ENCODE measurements at places on chromosomes 5 and 9. TPM values are rescaled to one million over a fixed set of nuclear protein-coding genes. Genes with fewer than 3 reads are reported as not detected.

The MYMK gene
- not detected for total RNA-seq

The C5orf58 gene
- not detected for total RNA-seq

The PCDHGB2 gene
- total RNA-seq, result 1.4 TPM

GRCh38 chr5:137220523-137220927, 278.6 kb downstream of the SPOCK1 start:
- no peak for DNase-seq

DNA sequence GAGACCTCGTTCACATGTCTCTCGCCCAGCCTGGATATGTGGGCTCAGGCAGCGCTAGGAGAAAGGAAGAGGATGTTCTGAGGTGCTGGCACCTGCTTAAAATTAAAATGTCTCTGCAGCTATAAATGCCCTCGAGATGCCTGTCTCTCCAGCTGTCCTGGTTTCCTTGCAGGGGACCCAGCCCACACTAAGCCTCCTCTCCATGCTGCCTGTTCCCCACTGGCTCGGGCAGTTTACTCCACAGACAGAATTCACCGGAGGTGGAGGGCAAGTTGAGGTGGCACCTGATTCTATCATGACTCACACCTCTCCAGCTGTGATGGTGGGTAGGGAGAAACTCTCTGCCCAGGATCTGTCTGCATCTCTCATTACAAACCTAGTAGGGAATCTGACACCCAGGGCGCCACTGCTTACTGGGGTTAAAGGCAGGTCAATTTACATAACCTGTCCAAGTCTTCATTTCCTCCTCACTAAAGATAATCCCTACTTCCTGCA, 420.9 kb downstream of the SPOCK1 start:
- no peak for DNase-seq

DNA sequence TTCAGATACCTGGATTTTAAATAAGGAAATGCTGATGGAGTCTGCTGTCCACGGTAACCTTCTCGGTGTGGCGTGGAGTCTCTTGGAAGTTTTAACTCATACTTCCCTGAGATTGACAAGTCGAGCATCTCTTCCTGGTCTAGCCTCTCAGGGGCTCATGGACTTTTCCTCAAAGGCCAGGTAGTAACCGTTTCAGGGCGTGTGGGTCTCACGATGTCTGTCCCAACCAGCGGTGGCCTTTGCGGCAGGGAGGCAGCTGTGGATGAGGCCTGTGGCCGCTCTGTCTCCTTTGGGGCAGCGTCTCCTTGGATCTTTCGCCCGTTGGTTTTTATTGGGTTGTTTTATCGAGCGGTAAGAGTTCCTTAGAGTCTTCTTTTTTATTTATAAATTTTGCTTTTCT, 32.8 kb downstream of the CEP72 start:
- no peak for DNase-seq

- DNase-seq, result peak; percentile 76
Measured at GRCh38 chr5:95631991-95632675, 12.2 kb downstream of the GPR150 start.
